ENCODE measurements at places on chromosomes 3 and 15.
A peak's percentile ranks its signal among the peaks of the same experiment; 100 is the strongest.

DNA sequence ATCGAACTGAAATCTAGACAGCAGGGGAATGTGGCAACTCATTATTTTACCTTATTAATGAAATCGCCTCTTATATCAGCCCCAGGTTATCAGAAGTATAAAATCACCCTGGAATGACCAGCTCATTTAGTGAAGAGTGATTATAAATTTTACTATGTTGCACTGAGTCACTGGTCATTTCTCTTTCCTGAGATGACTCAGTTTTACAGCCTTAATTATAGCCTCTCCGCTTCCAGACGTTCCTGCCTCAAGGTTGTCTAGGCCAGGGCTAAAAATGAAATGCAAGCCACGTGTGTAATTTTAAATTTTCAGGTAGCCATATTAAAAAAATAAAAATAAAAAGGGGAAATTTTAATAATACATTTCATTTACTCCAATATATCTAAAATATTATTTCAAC is 33.3 kb downstream of the DET1 start:
- no peak for DNase-seq
- peaks cover 3% of the 10 kb centered on the region for H3K36me3 ChIP-seq

DNA sequence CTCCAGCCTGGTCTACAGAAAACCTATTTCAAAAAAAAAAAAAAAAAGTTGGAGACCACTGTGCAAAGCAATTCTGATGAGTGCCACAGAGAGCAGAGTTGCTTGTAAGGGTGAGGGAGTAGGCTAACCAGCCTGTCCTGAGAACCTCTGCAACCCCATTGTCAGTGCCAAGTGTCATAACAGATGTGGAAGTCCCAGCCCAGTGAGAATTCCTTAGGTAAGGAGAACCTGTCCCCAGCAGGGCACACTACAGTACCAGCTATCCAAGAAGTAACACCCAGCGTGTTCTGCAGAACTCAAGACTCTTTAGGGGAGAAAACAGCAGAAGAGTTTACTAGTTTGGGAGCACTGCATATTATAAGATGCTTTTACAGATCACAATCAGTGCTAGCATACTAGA is 156.3 kb downstream of the LIPC start:
- peaks cover 26% of the 10 kb centered on the region for H3K36me3 ChIP-seq
- no peak overlapping the region for H3K27ac ChIP-seq
- H3K4me3 ChIP-seq, result no peak overlapping the region
- no peaks in the 10 kb centered on the region for H3K27me3 ChIP-seq

DNA sequence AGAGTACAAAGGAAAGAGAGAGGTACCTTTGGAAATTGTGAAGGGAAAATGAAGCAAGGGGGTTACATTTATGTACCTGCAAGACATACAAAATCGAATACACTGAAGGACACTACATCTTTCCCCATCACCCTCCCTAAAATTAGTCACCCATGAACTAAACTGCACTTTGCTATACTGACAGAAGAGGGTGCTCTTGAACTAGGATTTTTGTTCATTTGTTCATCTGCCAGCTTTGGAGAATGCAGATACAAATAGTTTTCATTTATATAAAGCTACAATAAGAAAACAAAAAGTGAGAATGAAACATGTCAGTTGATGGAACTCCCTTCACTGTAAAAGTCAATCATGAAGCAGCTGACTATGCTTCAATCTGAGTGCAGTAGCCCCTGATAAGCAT is 55.7 kb downstream of the PCCB start:
- H3K4me3 ChIP-seq, result no peak overlapping the region
- H3K27ac ChIP-seq, result peak overlapping the region; percentile 61
- no peak for DNase-seq
- no peaks in the 10 kb centered on the region for H3K27me3 ChIP-seq
- H3K4me1 ChIP-seq, result no peaks in the 10 kb centered on the region

DNA sequence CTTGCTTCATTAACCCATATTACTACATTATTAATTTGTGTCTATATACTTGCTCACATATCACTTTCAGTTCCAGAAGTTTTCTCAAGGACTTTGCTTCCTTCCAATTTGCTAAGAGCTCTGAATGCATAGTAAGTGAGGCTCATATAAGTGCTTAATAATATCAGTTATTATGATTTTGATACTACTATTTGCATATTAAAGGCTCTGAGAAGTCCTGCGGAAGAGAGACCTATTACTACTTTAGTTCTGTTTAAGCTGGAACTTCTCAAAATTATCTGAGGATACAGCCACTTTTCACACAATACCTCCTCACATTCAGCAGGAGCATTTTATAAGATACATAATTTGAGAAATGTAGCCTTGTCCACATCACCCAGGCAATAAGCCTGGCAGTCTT is 81.6 kb downstream of the GJD2 start:
- H3K4me3 ChIP-seq, result no peak overlapping the region
- no peak for DNase-seq
- H3K27ac ChIP-seq, result no peak overlapping the region
- H3K27me3 ChIP-seq, result peaks cover 13% of the 10 kb centered on the region
- no peaks in the 10 kb centered on the region for H3K4me1 ChIP-seq

- no peak overlapping the region for H3K27ac ChIP-seq
- H3K4me1 ChIP-seq, result no peaks in the 10 kb centered on the region
- DNase-seq, result no peak
- no peak overlapping the region for H3K4me3 ChIP-seq
Measured at GRCh38 chr3:29240248-29240647, 40.6 kb upstream of the RBMS3 start.

GRCh38 chr15:43900996-43901395 is 74.2 kb downstream of the WDR76 start:
- H3K27me3 ChIP-seq, result no peaks in the 10 kb centered on the region
- no peak overlapping the region for H3K27ac ChIP-seq
- no peaks in the 10 kb centered on the region for H3K4me1 ChIP-seq
- no peak for DNase-seq

DNA sequence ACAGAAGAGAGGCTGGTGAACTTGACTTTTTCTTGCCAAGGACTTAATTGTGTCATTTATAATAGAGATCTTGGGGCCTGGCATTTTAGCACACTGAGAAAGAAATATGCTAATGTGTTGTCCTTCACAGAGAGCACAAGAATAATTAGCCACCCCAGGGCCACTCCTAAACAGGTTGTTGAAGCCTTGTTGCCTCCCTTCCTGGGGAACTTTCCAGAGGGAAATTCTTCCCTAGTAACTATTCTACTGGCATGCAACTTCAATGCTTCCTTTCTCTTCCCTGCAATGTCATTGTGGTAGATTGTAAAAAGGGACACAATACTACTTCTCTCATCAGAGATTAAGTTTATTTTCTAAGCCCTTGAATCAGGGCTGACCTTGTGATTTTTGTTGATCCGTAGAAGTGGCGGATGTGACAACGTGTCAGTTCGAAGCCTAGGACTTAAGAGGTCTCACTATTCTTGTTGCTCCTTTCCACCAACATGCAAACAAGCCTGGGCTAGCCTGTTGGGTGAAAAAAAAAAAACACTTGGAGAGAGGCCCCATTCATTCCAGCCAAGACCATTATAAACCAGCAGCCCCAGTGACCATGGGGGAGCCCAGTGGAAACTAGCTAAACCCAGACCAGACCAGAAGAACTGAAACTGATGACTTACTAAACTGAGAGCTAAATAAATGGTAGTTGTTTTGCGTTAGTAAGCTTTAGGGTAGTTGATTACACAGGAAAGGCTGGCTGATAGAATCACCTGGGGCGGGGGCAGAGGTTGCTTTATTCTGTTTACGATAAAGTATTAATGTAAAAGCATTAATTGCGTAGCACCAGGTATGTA is 287.2 kb downstream of the SHQ1 start:
- peaks cover 4% of the 10 kb centered on the region for H3K36me3 ChIP-seq
- H3K27ac ChIP-seq, result no peak overlapping the region
- H3K4me3 ChIP-seq, result no peak overlapping the region
- no peak for DNase-seq

DNA sequence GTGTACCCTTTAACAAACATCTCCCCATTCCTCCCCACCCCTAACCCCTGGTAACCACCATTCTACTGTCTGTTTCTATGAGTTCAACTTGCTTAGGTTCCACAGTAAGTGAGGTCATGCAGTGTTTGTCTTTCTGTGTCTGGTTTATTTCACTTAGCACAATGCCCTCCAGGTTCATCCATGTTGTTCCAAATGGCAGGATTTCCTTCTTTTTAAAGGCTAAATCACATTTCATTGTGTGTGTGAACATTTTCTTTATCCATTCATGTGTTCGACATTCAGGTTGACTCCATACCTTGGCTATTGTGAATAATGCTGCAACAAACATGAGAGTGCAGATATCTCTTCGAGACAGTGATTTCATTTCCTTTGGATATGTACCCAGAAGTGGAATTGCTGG is 62.7 kb downstream of the TJP1 start:
- no peaks in the 10 kb centered on the region for H3K36me3 ChIP-seq
- no peak overlapping the region for H3K4me3 ChIP-seq
- no peak overlapping the region for H3K27ac ChIP-seq
- H3K4me1 ChIP-seq, result no peaks in the 10 kb centered on the region
- no peak for DNase-seq
- peaks cover 4% of the 10 kb centered on the region for H3K27me3 ChIP-seq

- peaks cover 46% of the 10 kb centered on the region for H3K36me3 ChIP-seq
- H3K27me3 ChIP-seq, result no peaks in the 10 kb centered on the region
- peaks cover 57% of the 10 kb centered on the region for H3K4me1 ChIP-seq
- DNase-seq, result no peak
- no peak overlapping the region for H3K27ac ChIP-seq
Measured at GRCh38 chr3:56720849-56721248, 37.8 kb upstream of the TASOR start.

DNA sequence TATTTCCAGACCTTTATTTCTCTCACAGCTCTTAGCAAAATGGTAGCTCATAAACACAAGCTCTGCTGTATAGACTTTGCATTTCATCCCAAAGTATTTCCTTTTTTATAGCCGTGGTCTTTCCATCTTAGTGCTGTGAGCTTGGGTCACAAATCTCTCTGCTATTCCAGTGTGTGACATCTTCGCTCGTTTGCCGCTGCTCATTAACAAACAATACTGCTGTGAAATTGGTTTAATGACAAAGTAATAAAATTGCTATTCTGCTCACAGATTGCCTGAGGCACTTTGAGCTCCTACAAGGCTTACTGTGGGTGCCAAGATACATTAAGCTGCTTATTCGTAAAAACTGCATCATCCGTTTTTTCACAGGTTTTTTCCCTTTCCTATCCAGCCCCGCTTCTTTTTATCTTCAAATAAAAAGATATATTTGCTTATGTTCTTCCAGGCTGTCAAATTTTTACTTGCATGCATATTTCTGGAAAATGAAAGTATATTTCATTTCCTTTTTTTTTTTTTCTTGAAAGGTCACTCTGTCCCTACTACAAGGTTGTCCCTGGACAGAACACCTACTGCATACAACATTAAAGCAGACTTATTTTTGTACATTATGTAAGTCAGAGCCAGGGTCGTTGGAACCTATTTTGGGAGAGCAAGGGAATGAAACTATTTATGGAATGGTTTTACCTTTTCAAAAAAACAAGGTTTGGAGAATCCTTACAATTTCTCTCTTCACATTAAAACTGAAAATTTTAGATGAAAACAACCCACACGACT is 174.5 kb downstream of the MEIS2 start:
- no peaks in the 10 kb centered on the region for H3K27me3 ChIP-seq
- no peak for DNase-seq
- H3K27ac ChIP-seq, result no peak overlapping the region

GRCh38 chr15:90306560-90306959 is 41.1 kb downstream of the NGRN start:
- H3K4me1 ChIP-seq, result peaks cover 44% of the 10 kb centered on the region
- H3K36me3 ChIP-seq, result no peaks in the 10 kb centered on the region
- H3K4me3 ChIP-seq, result peak overlapping the region; percentile 63
- peak; percentile 30 for DNase-seq

Measured in activated T-helper 1 cell treated with anti-CD3 and anti-CD28 coated beads, Interleukin-12 subunit alpha, Interleukin-12 subunit beta, Interleukin-2, Interleukin-4 antibody, amounts not matched to agents 30 ng/mL and 10 ng/mL and 1 ng/mL, durations not matched to agents 14 hours and 24 hours and 36 hours (primary cell).